ENCODE measurements at places on chromosomes 2 and 18. TPM values are rescaled to one million over a fixed set of nuclear protein-coding genes. Genes with fewer than 3 reads are reported as not detected.

DNA sequence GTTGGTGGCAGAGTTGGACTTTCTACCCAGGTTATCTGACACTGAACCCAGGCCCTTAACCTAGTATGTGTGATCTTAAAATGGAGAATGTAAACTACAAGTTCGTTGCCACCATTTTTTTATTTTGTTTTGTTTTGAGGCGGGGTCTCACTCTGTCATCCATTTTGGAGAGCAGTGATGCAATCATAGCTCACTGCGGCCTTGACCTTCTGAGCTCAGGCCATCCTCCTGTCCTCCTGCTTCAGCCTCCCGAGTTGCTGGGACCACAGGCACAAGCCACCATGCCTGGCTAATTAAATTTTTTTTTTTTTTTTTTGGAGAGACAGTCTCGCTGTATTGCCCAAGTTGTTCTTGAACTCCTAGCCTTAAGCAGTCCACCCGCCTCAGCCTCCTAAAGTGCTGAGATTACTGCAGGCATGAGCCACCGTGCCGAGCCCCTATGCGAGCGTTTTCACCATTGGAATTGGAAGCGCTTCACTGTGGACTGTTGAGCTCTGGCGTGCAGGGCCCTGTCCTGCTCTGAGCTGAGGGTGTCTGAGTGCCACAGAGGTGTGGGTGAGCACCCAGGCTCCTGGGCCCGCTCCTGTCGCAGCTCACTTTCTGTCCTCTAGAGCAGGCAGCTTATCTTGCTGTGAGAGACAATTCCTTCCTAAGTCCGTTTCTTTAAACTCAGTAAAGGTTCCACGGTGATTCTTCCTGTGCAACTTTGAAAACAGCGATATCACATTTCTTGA is 186.9 kb downstream of the LDLRAD4 start:
- no peak for DNase-seq

- DNase-seq = no peak
Measured at GRCh38 chr2:176121190-176122051, 1.1 kb upstream of the HOXD9 start.

GRCh38 chr2:217529271-217529670 is 473.5 kb downstream of the TNS1 start:
- no peak for DNase-seq

DNA sequence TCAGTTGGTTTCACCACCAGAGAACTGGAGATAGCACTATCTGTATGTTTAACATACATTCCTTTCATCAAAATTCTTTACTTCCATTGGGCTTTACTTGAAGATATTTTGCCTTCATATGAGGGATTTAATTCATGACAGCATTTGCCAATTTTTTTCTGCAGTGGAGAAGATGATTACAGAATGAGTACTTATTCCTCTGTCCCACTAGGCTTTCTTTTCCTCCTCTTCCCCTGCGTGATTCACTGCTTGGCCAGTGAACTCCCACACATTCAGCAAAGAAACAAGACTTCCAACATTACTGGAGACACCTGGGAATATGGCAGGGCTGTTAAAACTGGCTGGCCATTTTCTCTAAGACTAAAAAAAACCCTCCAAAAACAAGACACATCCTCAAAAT is 425.8 kb upstream of the KCNH7 start:
- DNase-seq = no peak

DNA sequence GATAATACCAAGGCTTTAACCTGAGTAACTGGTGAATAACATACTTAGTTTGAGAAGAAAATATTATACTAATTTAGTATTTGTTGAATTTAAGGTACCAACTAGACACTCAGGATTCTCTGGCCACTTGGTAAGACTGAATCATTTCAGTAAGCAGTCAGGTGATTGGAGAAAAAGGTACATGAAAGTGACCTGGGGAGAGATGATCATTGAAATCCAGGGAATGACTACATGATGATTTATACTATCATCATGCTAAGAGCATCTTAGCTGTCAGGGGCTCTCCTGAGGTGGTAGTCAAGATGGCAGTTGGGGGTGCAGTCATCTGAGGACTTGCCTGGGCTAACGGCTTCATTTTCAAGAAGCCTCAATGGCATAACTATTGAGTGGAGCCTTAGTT is 571.2 kb upstream of the ACVR2A start:
- no peak for DNase-seq

DNA sequence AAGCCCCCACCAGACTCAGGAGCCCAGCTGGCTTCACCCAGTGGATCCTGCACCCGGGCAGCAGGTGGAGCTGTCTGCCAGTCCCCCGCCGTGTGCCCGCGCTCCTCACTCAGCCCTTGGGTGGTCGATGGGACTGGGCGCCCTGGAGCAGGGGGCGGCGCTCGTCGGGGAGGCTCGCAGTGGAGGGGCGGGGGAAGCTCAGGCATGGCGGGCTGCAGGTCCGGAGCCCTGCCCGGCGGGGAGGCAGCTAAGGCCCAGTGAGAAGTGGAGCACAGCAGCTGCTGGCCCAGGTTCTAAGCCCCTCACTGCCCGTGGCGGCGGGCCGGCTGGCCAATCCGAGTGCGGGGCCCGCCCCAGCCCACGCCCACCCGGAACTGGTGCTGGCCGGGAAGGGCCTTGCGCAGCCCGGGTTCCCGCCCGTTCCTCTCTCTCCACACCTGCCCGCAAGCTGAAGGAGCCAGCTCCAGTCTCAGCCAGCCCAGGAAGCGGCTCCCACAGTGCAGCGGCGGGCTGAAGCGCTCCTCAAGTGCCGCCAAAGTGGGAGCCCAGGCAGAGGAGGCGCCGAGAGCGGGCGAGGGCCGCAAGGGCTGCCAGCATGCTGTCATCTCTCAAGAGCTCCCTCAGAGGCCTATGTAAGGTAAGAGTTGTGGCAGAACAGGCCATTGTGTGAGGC is 1307.8 kb upstream of the TMEFF2 start:
- DNase-seq = no peak

GRCh38 chr2:156630579-156631337 is 194.6 kb downstream of the GPD2 start:
- no peak for DNase-seq

GRCh38 chr2:41027095-41027494 is 575.2 kb upstream of the SLC8A1 start:
- no peak for DNase-seq

GRCh38 chr2:98026927-98027522 is 31.3 kb upstream of the TMEM131 start:
- DNase-seq = no peak

- no peak for DNase-seq
Measured at GRCh38 chr18:55515214-55515613, 72.8 kb downstream of the TCF4 start.

- no peak for DNase-seq
Measured at GRCh38 chr2:148065936-148066335, 45.0 kb downstream of the MBD5 start.

- DNase-seq = no peak
Measured at GRCh38 chr2:236034974-236035373, 133.2 kb downstream of the GBX2 start.

GRCh38 chr2:167954495-167954894 is 292.9 kb downstream of the STK39 start:
- DNase-seq = no peak

- DNase-seq = no peak
Measured at GRCh38 chr18:57624988-57625387, 3.4 kb upstream of the NARS1 start.

GRCh38 chr2:215796140-215796855 is 217.1 kb downstream of the MREG start:
- DNase-seq = no peak

DNA sequence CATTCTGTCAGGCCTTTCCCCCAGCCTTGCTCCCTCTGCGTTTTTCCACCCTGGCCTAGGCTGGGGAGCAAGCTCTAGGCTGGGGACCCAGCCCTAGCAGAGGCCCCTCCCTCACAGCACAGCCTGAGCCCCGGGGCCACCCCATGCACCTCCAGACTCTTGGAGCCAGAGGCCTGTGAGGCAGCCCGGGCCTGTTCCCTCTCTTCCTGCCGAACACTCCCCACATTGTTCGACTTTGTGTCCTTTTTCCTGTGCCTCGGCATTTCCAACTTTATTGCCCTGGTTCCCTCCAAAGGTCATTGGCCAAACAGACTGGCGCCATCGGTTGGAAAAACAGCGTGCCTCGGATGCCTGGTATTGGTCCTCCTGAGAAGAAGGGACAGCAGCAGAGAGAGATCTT is 79.7 kb downstream of the HS1BP3 start:
- no peak for DNase-seq

- no peak for DNase-seq
Measured at GRCh38 chr2:105188343-105188742, 53.2 kb upstream of the GPR45 start.

DNA sequence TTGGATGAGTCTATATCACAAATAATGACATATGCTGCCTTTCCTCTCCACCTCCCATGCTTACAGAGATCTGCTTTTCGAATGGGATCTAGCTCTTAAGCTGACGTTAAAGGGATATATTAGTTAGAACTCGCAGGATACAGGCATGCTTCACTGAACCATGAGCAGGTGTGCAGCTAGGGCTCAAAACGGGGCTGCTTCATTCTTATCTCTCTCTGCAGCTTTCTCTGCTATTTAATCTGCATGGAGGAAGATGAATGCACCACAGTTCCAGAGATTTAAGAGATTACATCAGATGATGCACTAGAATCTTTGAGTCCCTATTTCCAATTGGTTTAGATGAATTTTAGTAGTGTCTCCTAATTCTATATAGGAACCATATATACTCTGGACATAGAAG is 327.0 kb downstream of the RAD51AP2 start:
- no peak for DNase-seq

- no peak for DNase-seq
Measured at GRCh38 chr2:236483102-236483501, 86.5 kb upstream of the ACKR3 start.

GRCh38 chr2:179186126-179186525 is 78.5 kb downstream of the SESTD1 start:
- DNase-seq = no peak

DNA sequence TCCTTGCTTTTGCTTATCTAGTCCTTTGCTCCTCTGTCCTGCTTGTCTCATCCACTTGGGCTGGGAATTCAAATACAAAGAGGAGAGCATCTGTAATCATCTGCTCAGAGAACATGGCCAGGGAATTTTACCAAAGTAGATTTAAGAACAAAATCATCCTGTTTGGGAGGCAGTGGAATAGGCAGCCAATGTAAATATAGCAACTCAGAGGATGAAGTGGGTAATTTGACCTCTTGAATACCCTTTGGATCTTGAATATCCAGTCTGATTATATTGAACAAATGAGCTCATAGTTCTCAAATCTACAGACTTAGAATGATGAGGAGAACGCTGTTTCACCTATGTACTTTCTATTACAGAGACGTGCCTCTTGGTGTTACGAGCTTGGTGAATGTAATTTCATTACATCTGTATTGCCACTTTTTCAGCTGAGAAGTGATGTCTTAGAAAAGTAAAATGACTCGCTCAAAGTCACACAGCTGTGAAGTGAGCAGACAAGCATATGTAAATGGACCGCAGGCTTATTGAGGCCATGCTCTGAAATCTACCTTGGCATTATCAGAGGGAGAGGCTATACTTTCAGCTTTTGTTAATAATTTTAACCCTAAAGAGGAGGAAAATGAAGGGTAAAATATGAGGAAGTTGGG is 266.3 kb downstream of the MTX2 start:
- DNase-seq = no peak

GRCh38 chr18:67010919-67011318 is 407.0 kb upstream of the CDH19 start:
- DNase-seq = no peak

GRCh38 chr18:8279346-8279745 is 329.9 kb upstream of the RAB12 start:
- DNase-seq = no peak

GRCh38 chr2:29241955-29242565 is 126.8 kb downstream of the CLIP4 start:
- DNase-seq = no peak

GRCh38 chr2:226211439-226211838 is 588.2 kb downstream of the IRS1 start:
- peak; percentile 11 for DNase-seq

DNA sequence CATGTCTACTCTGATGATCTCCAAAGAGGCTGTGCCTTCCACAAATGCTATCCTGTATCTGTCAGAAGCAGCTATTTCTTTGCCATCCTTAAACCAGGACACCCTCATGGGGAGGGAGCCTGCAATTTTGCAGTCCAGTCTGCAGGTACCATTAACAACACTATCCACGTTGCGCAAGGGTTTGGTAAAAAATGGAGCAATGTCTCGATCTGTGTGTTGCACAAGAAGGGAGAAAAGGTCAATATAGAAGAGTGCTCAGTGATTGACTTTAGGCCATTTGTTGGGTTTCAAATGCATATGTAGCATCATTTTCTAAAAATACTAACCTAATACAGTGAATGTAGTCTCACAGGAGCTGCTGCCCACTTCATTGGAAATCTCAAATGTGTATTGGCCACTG is 74.3 kb downstream of the TTN start:
- no peak for DNase-seq

GRCh38 chr2:101341901-101342624 is 33.6 kb upstream of the RNF149 start:
- DNase-seq = peak; percentile 43

GRCh38 chr2:135043345-135043744 is 3.9 kb downstream of the MAP3K19 start:
- DNase-seq = no peak

DNA sequence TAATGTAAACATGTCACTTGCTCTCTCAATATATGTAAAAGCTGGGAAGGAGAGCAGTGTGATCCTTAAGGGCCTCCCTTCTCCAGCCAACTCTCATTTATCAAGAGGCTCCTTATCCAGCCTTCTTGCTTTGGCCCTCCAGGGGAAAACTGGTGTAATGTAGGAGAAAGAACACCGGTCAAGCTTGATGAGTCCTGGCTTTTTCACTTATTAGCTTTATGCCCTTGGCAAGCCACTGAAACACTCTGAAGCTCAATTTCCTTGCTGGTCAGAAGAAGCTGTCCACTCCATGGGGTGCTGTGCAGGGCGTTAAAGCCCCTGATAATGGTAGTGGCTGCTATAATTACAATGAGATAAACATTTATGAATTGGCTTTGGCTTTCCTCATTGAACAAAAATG is 251.2 kb upstream of the RBBP8 start:
- no peak for DNase-seq

IKZF2 gene
- 7.3 TPM for polyA plus RNA-seq

KRTCAP3 gene
- 10.6 TPM for polyA plus RNA-seq

HMSD gene
- polyA plus RNA-seq = 1.1 TPM

RIT2 gene
- 0.10 TPM for polyA plus RNA-seq

LYPD6B gene
- 30.4 TPM for polyA plus RNA-seq

CHN1 gene
- polyA plus RNA-seq = 27.8 TPM

PLGLB1 gene
- 6.1 TPM for polyA plus RNA-seq

SEH1L gene
- 40.2 TPM for polyA plus RNA-seq

UGT1A8 gene
- polyA plus RNA-seq = not detected

LDLRAD4 gene
- 11.3 TPM for polyA plus RNA-seq

TMEM200C gene
- polyA plus RNA-seq = 2.3 TPM

AFF3 gene
- polyA plus RNA-seq = 25.5 TPM

DSG4 gene
- polyA plus RNA-seq = not detected

ASXL3 gene
- polyA plus RNA-seq = 7.9 TPM
